ENCODE measurements at places on chromosomes 16 and 17. TPM values are rescaled to one million over a fixed set of nuclear protein-coding genes. Genes with fewer than 3 reads are reported as not detected.

- no peaks in the 10 kb centered on the region for H3K36me3 ChIP-seq
- no peak overlapping the region for H3K27ac ChIP-seq
- no peak for DNase-seq
- peaks cover 9% of the 10 kb centered on the region for H3K27me3 ChIP-seq
- no peak overlapping the region for H3K4me3 ChIP-seq
Observed at GRCh38 chr17:42878924-42879595, 21.5 kb upstream of the G6PC1 start.

- DNase-seq, result peak; percentile 86
- peaks cover 62% of the 10 kb centered on the region for H3K4me1 ChIP-seq
- H3K27me3 ChIP-seq, result no peaks in the 10 kb centered on the region
- H3K4me3 ChIP-seq, result peak overlapping the region; percentile 69
- peak overlapping the region; percentile 96 for H3K27ac ChIP-seq
- H3K36me3 ChIP-seq, result peaks cover 5% of the 10 kb centered on the region
Observed at GRCh38 chr17:72719578-72720493, 372.7 kb downstream of the SLC39A11 start.

DNA sequence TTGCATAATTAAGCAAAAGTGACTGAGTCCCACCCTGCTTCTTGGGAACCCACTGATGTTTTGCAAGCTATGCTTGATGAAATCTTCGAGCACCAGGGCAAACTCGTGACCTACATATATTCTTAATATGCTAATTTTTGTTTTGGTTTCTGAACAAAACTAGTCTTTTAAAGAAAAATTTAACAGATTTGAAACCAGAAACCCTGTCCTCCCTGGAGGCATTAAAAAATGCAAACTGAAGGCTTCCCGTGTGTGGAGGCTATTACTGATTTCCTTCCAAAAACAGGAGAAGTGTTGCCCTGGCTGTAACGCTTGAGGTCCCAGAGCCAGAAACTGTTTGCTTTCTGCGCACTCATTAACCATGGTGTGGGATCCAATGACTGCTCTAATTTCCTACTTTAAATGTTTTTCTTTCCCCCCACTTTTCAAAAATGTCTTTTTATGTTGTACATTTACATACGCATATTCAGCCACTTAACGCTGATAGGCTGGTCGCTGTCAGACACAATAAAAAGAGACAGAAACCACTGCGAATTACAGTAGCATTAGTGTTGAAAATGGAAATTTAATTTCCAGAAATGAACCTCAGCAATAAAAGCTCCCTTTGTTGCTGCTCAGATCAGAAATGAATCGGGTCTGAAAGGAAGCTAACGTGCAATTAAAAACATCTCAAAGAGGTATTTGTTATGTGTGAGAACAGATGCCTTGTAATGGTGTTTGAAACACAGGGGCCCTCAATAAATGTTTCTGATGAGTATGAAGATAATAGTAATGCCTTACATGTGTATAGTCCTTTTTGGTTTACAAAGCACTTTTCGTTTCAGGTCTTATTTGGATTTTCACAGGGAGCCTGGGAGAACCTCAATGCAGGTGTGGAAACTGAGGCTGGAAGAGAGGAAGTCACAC, 39.9 kb upstream of the IRX6 start:
- no peak overlapping the region for H3K4me3 ChIP-seq
- H3K36me3 ChIP-seq, result no peaks in the 10 kb centered on the region
- no peaks in the 10 kb centered on the region for H3K27me3 ChIP-seq
- no peak overlapping the region for H3K27ac ChIP-seq
- no peaks in the 10 kb centered on the region for H3K4me1 ChIP-seq

- H3K27me3 ChIP-seq, result peaks cover 2% of the 10 kb centered on the region
- DNase-seq, result peak; percentile 42
- peaks cover 2% of the 10 kb centered on the region for H3K36me3 ChIP-seq
- H3K4me1 ChIP-seq, result peaks cover 58% of the 10 kb centered on the region
Observed at GRCh38 chr17:40443988-40444899, 994 bp downstream of the IGFBP4 start.

DNA sequence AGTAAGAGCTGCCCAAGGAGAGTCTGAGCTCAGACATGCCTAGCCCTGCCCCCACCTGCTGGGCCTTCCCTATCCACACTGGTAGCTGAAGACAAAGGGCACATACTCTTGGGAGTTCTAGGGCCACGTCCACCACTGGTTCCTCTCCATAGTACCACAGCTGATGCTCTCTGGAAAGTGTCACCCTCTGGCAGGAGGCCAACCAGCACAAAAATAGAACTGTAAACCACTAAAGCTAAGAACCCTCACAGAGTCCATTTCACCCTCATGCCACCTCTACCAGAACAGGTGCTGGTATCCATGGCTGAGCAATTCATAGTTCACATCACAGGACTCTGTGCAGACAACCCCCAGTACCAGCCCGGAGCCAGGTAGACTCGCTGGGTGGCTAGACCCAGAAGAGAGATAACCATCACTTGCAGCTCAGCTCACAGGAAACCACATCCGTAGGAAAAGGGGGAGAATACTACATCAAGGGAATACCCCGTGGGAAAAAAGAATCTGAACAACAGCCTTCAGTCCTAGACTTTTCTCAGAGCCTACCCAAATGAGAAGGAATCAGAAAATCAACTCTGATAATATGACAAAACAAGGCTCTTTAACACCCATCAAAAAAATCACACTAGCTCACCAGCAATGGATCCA, 115.3 kb downstream of the CEP112 start:
- no peak for DNase-seq
- H3K36me3 ChIP-seq, result no peaks in the 10 kb centered on the region
- no peak overlapping the region for H3K27ac ChIP-seq
- H3K4me1 ChIP-seq, result peaks cover 8% of the 10 kb centered on the region
- no peaks in the 10 kb centered on the region for H3K27me3 ChIP-seq

GRCh38 chr17:38881600-38882191, 11.8 kb downstream of the LASP1 start:
- peak overlapping the region; percentile 58 for H3K4me3 ChIP-seq
- no peaks in the 10 kb centered on the region for H3K27me3 ChIP-seq
- H3K27ac ChIP-seq, result peak overlapping the region; percentile 88
- H3K4me1 ChIP-seq, result peaks cover 92% of the 10 kb centered on the region
- peaks cover 90% of the 10 kb centered on the region for H3K36me3 ChIP-seq

DNA sequence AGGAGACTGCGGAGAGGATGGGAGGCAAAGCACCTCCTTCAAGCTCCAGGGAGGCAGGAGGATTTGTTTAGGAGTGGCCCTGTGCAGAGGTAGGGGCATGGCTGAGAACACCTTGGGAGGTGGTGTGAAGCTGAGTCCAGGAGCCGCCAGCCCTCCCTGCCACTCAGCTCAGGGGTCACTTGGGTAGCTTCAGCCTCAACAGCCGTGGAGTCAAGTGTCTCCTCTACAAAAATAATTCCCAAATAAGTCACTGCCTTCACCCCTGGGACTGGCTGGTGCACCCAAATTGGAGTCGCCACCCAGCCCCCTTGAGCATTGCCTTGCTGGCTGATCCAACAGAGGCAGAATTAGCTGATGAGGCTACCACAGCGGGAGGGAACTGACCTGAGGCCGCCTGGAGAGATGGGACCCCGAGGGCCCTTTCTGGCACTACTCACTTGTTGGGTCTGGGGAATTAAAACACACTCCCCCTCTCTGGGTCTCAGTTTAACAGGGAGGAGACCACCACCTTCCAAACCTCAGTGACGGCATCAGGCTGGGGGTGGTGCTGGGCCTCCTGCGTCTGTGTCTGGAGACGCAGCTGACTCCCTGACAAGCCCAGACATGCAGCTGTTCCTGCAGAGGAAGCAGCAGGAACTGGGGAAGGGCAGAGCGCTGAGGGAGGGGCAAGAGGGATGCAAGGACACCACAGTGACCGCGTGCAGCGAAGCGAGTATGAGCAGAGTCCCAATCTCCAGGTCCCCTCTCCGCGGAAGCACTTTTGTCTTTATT, 87.9 kb upstream of the TOB1 start:
- peaks cover 39% of the 10 kb centered on the region for H3K4me1 ChIP-seq
- no peak overlapping the region for H3K4me3 ChIP-seq
- DNase-seq, result no peak
- H3K36me3 ChIP-seq, result no peaks in the 10 kb centered on the region

- H3K27me3 ChIP-seq, result no peaks in the 10 kb centered on the region
- no peak overlapping the region for H3K4me3 ChIP-seq
- H3K36me3 ChIP-seq, result peaks cover 38% of the 10 kb centered on the region
- peaks cover 48% of the 10 kb centered on the region for H3K4me1 ChIP-seq
- H3K27ac ChIP-seq, result no peak overlapping the region
Observed at GRCh38 chr17:46122486-46122871, 70.8 kb downstream of the KANSL1 start.

GRCh38 chr17:2197271-2197670, 106.3 kb downstream of the SMG6 start:
- H3K4me1 ChIP-seq, result peaks cover 67% of the 10 kb centered on the region
- no peak overlapping the region for H3K27ac ChIP-seq
- H3K4me3 ChIP-seq, result no peak overlapping the region
- no peak for DNase-seq
- no peaks in the 10 kb centered on the region for H3K27me3 ChIP-seq

GRCh38 chr17:41322094-41322902, 6.8 kb upstream of the KRTAP17-1 start:
- no peak overlapping the region for H3K27ac ChIP-seq
- no peaks in the 10 kb centered on the region for H3K27me3 ChIP-seq
- DNase-seq, result no peak
- peaks cover 9% of the 10 kb centered on the region for H3K4me1 ChIP-seq
- no peak overlapping the region for H3K4me3 ChIP-seq

GRCh38 chr16:57284209-57284951, at the start of gene PLLP:
TSS of gene PLLP (minus strand) at chr16:57284672. CDS start at chr16:57284540, 132 bp downstream.
- peaks cover 36% of the 10 kb centered on the region for H3K27me3 ChIP-seq
- peak within 1 kb of the TSS; percentile 61 for H3K4me3 ChIP-seq
- H3K36me3 ChIP-seq, result no peaks in the 10 kb centered on the region
- no peak within 1 kb of the TSS for H3K27ac ChIP-seq
- no peak for DNase-seq
- H3K4me1 ChIP-seq, result peaks cover 18% of the 10 kb centered on the region

DNA sequence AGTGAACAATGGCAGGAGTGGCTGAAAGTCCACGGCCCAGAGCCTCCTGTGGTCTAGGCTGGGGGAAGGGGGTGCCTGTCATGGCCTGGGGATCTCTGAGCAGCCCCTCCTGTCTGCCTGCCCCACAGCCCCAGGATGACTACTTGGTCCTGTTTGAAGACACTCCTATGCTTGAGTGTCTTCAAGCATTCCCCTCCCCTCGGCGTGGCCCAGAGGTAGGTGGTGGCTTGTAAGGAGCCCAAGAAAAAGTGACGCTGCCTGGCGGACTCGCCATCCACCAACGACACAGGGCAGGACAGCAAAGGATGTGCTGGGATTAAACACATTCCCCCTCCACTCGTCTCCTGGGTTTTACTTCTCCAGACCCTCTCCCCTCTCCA, 5.7 kb downstream of the SULT1A1 start:
- peaks cover 2% of the 10 kb centered on the region for H3K4me1 ChIP-seq
- H3K27me3 ChIP-seq, result no peaks in the 10 kb centered on the region
- no peaks in the 10 kb centered on the region for H3K36me3 ChIP-seq
- H3K4me3 ChIP-seq, result no peak overlapping the region
- no peak overlapping the region for H3K27ac ChIP-seq
- DNase-seq, result no peak

- H3K4me3 ChIP-seq, result no peak overlapping the region
- no peak overlapping the region for H3K27ac ChIP-seq
- no peak for DNase-seq
Observed at GRCh38 chr17:67482764-67483163, 105.7 kb downstream of the PITPNC1 start.

- DNase-seq, result no peak
- no peak overlapping the region for H3K4me3 ChIP-seq
- peaks cover 14% of the 10 kb centered on the region for H3K4me1 ChIP-seq
- no peaks in the 10 kb centered on the region for H3K27me3 ChIP-seq
- H3K27ac ChIP-seq, result no peak overlapping the region
Observed at GRCh38 chr16:67723911-67724305, 4.8 kb upstream of the GFOD2 start.

- H3K27me3 ChIP-seq, result peaks cover 49% of the 10 kb centered on the region
- no peak overlapping the region for H3K4me3 ChIP-seq
- peaks cover 23% of the 10 kb centered on the region for H3K4me1 ChIP-seq
- H3K36me3 ChIP-seq, result no peaks in the 10 kb centered on the region
- H3K27ac ChIP-seq, result no peak overlapping the region
Observed at GRCh38 chr16:88941913-88942909, 34.8 kb downstream of the CBFA2T3 start.

DNA sequence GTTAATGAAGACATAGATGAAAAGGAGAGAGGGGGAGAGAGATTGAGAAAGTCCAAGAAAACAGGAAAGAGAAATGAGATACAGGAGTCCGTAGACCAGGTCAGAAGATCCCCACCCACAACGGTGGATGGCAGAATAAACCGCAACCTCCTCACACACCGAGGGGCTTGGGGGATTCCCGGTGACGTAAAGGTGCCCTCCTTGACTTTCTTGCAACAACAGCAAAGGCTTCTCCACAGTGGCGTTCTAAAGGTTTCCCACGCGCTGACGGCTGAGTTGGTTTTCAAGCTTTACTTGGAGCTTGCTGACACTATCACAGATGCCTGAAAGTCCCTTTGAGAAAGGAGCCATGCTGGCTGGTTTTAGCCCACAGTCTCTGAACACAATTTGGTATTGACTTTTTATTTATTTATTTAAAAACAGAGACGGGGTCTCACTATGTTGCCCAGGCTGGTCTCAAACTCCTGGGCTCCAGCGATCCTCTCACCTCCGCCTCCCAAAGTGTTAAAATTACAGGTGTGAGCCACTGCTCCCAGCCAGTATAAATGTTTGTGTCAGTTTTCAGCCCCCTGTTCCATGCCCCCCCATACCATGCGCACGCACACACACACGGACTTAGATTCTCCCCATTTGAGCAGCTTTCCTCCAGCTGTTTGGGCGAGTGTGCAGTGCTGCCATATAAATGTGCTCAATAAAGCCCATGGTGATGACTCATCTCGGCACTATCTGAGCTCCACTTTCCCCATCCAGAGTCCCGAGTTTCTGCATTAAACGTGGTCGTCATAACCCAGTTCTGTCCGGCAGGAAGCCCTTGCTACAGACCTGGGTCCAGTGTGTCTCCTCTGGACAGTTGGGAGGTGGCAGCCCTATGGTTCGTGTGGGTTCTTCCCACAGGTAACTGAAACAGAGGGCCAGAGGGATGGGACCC, 33.0 kb upstream of the SEC14L1 start:
- H3K36me3 ChIP-seq, result peaks cover 1% of the 10 kb centered on the region
- peak overlapping the region; percentile 20 for H3K4me3 ChIP-seq
- peak overlapping the region; percentile 52 for H3K27ac ChIP-seq
- peaks cover 48% of the 10 kb centered on the region for H3K4me1 ChIP-seq

DNA sequence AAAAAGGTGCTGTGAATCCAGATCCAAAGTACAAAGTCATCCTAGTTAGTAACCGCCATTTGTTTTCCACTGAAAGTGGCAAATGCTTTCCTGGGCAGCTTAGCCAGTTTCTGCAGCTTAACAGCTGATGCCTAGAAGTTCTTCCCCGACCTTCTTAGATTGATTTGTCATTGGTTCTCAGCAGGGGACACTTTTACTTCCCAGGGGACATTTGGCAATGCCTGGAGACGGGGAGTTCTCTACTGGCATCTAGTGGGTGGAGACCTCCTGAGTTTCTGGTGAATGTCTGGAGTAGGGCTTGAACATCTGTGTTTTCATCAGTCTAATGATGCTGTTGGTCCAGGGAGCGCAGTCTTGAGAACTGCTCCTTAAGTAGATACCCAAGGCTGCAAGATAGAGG, 7.6 kb downstream of the DNAJA3 start:
- H3K36me3 ChIP-seq, result peaks cover 47% of the 10 kb centered on the region
- H3K27ac ChIP-seq, result no peak overlapping the region
- no peaks in the 10 kb centered on the region for H3K27me3 ChIP-seq
- H3K4me1 ChIP-seq, result peaks cover 6% of the 10 kb centered on the region

NKIRAS2 gene
- 26.2 TPM for total RNA-seq

AOC3 gene
- total RNA-seq, result 1.4 TPM

FOXC2 gene
- total RNA-seq, result not detected

IKZF3 gene
- total RNA-seq, result 31.1 TPM

MYH3 gene
- 2.3 TPM for total RNA-seq

ANKS4B gene
- not detected for total RNA-seq

NXN gene
- total RNA-seq, result 0.68 TPM

LPO gene
- not detected for total RNA-seq

TBC1D3K gene
- total RNA-seq, result not detected
